AG10803 (cell line): ENCODE measurements at places on chromosomes 7 and 10.

GRCh38 chr7:41956705-41957104 lies 253.8 kb upstream of the INHBA start:
- peak; percentile 24 for DNase-seq

- peak; percentile 62 for DNase-seq
Observed at GRCh38 chr7:30365621-30366020, 81.2 kb downstream of the ZNRF2 start.

DNA sequence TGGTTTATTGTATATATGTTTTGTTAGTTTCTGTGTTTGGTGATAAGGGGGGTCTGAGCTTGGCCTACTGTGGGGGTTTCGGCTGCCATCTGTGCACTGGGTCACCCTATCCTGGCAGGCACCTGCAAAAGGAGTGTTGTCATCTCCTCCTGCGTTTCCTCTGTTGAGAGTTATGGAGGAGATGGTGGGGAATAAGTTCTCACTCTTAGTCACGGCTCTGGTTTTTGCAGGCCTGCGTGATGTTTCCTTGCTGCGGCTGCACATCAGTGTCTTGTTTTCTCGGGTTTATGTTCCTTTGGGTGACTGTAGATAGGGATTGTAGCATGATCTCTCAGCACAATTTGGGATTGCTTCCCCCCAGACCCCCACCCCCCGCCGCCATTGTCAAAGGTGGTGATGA lies 36.8 kb downstream of the CCM2 start:
- DNase-seq, result no peak

DNA sequence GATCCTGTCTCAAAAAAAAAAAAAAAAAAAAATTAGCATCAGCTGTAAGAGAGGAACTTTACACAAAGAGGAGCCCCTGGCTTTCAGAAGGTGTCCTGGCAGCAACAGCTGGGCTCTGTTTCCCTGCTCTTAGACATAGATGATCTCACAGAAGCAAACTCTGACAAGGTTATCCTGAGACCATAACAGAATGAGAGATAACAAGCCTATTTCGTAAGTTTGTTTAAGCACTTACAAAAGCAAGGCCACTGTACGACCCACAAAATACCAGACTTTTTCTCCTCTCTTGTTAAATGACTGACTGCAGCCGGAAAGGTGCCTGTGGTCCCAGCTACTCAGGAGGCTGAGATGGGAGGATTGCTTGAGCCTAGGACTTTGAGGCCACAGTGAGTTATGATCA lies 33.3 kb upstream of the OTUD1 start:
- DNase-seq, result no peak

GRCh38 chr7:134493091-134493490 lies 34.2 kb upstream of the AKR1B1 start:
- DNase-seq, result no peak

GRCh38 chr7:101173752-101174244 lies 6.3 kb downstream of the NAT16 start:
- no peak for DNase-seq

DNA sequence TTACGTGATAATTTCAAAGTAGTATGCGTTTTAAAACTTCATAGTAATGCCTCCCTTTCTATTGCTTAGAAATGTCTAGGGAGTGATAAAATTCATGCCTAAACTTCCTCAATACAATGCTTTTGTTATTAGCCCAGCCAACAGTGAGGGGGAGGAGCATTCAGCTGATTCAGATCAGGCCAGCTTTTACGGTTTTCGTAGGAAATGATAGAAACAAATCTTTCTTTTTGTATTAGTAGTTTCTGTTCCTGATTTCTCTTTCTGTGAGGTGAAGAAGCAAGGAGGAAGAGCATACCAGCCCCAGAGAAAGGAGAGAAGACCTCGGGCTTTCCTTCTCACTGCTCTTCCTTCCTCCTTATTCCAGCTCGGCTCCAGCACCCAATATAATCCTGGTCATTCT lies 35.2 kb upstream of the ITPRID1 start:
- DNase-seq, result no peak

GRCh38 chr10:108052981-108053380 lies 888.5 kb upstream of the SORCS1 start:
- DNase-seq, result peak; percentile 31

GRCh38 chr7:95723583-95724180 lies 48.7 kb upstream of the DYNC1I1 start:
- DNase-seq, result peak; percentile 62

GRCh38 chr7:80524693-80525092 lies 12.8 kb upstream of the GNAT3 start:
- no peak for DNase-seq

- DNase-seq, result no peak
Observed at GRCh38 chr7:144494355-144494754, 90.9 kb upstream of the NOBOX start.

DNA sequence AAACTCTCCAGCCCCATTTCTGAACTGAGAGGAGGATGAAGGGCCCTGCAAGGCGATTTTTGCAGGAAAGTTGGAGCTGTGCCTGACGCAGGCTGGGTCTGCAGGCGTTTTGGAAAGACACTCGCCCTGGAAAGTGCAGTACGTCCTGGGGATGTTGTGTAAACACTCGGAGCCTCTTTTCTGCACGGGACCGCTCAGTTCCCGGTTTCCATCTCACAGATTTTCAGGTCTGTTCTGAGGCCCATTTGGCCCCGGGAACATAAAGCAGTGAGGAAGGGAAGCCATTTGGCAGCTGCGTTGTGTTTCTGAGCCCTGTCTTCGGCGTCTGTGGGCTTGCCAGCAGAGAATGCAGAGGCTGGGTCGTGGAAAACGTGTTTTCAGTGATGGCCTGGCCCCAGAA lies 655.0 kb upstream of the MGMT start:
- DNase-seq, result no peak

DNA sequence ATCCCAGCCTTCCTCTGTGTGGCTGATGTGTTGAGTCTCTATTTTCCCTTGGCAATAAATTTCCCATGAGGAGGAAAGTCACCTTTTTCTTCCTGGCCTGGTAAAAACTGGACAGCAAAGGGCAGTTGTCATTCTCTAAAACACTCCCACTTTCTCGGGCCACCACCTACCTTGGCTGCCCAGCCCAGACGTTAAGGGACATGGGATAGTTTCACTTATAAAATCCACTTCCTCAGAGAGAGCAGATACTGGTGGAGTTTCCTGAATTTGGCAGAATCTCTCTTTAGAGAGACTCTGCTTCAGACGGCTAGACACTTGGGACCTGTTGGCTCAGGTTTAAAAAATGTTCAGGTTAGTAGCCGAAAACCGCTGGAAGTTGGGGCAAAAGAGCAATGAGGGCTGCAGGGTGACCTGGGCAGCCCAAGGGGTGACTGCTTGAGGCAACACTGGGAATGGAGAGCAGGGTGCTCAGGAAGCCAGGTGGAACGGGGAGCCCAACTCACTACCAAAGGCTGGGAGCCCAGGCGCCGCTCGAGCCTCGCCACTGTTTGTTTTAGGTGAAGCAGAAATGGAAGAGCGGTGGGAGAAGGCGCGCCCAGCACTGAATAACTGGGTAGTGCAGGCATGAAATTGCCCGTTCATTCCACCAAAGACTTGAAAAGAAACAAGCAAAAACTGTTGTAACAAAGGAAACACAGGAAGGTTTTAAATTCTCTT lies 186.1 kb downstream of the TRIL start:
- no peak for DNase-seq

DNA sequence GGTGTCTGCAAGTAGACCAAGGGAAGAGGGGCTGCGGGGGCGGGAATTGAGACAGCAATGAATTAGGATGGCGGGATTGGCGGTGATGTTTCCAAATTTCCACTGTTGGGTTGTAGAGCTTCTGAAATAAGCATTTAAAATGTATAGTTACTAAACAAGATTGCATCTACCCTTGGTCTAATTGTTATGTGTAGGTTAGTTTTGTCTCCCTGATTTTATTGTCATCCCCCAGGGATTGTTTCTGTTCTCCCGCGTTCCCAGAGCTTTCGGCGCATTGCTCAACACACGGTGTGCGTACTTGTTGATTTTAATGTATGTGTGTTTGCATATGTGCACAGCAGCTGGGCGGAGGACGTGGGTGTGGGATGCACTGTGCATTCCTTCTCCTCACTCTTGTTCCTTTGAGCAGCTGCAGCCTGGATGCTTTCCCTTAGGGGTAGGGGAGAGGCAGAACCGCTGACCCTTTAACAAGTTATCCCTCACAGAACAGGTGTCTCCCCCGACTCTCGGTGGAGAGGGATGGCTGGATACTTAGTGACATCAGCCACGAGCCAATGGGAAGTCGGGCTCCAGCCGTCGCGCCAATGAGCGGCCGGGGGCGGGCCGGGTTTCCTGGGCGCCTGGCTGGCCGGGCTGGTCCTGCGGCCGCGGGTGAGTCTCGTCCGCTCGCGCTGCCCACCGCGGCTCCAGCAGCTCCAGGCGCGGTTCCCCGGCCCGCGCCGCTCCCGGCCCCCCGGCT lies at the start of gene TSPAN33:
TSPAN33 (plus strand) TSS at position 613 of the 739 bp plus-strand sequence. CDS start 274 bp downstream, outside the sequence.
- peak; percentile 51 for DNase-seq

DNA sequence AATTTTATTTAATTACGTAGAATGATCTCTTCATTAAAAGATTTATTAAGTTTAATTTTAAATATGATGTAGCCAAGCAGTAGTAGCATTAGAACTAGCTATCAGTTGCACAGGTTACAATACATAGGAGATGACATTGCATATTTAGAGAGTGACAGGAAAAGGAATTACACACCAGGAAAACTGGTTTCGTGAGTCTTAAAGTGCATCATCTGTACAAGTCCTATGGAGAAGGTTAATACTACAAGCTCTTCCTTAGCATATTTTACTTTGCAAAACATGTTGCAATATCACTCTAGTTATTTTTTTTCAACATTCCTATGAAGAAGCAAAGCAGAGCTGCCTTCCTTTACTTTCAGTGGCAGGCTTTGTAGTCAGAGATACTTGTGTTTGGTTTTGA lies 20.2 kb upstream of the SEM1 start:
- no peak for DNase-seq

- DNase-seq, result no peak
Observed at GRCh38 chr7:127715272-127715671, 63.3 kb downstream of the SND1 start.

- no peak for DNase-seq
Observed at GRCh38 chr7:101433688-101434087, 71.0 kb downstream of the COL26A1 start.
